NCI-H1105 treated with DMSO at 0.1 percent for 48 hours (cell line): ENCODE measurements at places on chromosomes 4 and X.

DNA sequence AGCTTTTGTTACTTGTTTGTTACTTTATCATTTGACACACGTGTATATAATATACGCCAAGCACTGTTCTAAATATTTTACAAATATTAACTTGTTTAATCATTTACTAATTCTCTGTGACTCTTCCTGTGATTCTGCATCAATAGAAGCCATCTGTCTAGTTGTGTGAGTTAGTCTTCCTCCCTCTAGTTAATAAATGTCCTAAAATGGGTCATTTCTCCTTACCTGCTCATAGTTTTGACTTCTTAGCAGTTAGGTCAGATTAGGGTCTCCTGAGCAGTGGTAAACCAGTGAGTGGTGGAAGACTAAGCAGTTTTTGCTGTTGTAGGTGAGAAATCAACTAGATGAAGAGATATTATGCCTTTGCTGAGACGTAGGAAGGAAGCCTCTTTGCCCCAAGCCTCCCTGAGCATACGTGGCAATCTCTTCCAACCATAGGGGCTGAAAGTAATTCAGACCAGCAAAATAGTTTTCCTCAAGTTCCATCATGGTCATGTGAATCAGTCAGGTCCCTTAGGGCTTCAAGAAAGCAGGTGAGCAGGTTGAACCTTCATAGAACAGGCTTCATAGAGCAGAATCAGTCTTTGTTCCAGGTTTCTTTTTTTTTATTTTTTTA, 38.7 kb upstream of the THOC2 start:
- no peak for DNase-seq

DNA sequence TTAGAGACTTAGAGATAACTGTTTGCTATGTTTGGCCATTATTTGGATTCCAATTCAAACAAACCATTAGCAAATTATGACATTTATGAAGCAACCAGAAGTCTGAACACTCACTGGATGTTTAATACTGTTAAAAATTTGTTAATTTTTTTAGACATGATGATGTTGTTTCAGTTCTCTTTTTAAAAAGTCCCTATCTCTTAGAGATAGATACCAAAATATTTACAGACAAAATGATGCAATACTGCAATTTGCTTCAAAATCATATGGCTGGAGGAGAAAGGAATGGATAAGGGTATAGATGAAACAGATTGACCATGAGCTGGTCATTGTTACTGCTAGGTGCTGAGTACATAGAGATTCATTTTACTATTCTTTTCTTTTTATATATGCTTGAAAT, 534.6 kb downstream of the BCOR start:
- no peak for DNase-seq

DNA sequence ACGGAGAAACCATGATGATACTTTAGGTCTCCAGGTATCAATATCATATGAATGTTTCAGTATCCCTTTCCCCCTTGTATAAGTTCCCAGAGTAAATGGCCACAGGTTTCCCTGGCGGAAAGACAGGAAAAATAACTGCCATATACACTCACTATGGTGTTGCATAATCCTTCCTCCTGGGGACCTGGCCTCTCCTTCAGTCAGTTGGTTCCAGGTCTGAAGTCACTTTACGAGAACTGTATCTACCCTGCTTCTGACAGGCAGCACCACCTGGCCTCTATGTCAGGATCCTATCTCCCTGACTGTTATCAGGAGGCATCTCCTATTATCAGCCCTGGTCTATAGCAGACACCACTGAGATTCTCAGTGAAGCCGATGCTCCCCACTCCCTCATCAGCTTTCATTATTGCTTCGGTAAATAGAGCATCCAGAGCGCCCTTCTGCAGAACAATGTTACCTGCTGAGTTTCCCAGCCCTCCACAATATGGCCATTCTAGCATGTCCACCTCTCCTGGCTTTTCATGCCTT, 22.6 kb downstream of the HAUS3 start:
- no peak for DNase-seq

- no peak for DNase-seq
Measured at GRCh38 chrX:152932144-152932543, 34.3 kb downstream of the ZNF185 start.
